COLO829 (cell line): ENCODE measurements at places on chromosomes 16 and 17.

DNA sequence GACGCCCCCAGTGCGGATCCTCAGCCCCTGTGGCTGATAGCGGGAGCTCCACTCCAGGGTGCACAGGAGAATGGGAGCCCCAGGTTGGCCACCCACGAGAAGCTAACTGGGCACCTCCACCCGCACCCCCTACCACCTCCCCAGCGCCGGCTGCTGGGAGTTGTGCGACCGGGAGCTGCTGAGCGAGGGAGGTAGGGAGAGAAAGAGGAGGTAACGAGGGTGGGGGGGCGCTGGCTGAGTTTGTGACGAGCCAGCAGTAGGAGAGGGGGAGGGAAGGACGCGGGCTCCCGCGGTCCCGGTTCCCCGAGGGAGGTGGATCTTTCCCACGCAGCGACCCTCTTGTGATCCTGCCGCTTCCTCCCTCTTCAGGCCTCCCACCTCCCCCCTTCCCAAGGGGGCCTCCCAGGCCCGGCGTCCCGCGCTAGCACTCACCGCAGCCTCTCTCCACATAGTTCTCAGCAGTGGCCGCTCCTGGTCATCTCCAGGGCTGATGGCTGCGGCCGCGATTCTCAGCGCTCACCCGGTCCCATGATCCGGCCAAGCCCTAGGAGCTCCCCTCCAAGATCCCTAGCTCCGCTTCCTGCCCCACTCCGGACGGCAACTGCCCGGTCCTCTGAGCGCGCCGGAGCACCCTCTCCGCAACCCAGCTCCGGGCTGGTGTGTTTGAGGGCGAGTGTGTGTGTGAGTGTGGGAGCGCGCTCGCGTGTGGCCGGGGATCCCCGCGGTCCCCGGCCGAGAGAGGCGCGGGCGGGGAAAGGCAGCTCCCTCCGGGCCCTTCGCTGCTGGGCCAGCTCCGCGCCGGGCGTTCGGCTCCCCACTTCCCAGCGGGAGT, at the start of gene GRIN2A:
Gene GRIN2A, minus strand, starts transcription at position 207 of the 832 bp plus-strand sequence. CDS start 2,017 bp downstream, outside the sequence.
- no peak for DNase-seq

- DNase-seq: no peak
Observed at GRCh38 chr17:48627623-48628521, 1.7 kb upstream of the HOXB9 start.

GRCh38 chr17:73341350-73342049, 29.7 kb upstream of the CDC42EP4 start:
- no peak for DNase-seq

- no peak for DNase-seq
Observed at GRCh38 chr17:153851-154250, 16.5 kb downstream of the SCGB1C2 start.

DNA sequence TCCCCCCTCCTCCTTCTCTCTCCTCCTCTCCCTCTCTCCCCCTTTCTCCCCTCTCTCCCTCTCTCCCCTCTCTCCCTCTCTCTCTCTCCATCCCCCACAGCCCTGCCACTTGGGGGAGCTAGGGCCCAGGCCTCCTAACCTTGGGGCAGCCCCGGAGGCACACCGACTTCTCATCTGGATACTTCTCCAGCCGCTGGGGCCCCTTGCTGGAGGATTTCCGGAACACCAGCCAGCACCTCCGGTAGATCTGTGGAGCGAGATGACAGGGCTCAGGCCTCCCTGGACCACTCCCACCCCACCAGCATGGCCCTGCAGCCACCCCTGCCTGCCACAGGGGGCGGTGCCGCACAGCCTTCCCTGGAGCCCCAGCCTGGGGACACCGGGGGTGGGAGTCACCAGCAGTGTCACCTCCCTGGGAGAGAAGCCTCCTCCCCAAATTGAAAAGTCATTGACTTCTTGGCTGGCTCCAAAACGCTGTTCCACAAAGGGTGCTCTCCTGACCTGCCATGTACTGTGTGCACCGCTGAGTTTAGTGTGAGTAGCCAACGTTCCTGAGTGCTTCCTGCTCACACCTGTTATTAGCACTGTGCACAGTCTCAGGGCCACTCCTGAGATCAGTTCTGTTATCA, 10.5 kb downstream of the DOK4 start:
- no peak for DNase-seq

DNA sequence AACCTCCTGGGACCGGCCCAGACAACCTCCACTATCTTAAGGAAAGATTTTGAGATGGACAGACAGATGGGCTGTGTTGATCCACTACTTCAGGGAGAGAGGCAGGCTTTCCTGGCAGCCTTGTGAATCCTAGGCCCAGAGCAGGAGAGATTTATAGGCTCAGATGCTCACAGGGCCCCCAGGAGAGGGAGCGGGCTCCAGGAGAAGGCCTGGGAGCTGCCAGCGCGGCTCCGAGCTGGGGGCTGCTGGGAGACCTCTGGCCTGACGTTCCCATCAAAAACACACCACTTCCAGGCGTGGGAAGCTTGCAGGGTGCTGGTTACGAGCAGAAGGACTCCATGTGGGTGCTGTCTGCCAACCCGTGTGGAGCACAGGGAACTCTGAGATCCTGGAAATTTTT, 53.2 kb downstream of the MYH11 start:
- DNase-seq: no peak

- no peak for DNase-seq
Observed at GRCh38 chr17:80287806-80288567, 27.3 kb downstream of the RNF213 start.

- DNase-seq: no peak
Observed at GRCh38 chr16:87416826-87417527, 24.8 kb downstream of the MAP1LC3B start.

GRCh38 chr16:68259007-68259825, 5.1 kb upstream of the SLC7A6 start:
- no peak for DNase-seq

- DNase-seq: no peak
Observed at GRCh38 chr16:88716201-88716600, 9.9 kb downstream of the CTU2 start.

DNA sequence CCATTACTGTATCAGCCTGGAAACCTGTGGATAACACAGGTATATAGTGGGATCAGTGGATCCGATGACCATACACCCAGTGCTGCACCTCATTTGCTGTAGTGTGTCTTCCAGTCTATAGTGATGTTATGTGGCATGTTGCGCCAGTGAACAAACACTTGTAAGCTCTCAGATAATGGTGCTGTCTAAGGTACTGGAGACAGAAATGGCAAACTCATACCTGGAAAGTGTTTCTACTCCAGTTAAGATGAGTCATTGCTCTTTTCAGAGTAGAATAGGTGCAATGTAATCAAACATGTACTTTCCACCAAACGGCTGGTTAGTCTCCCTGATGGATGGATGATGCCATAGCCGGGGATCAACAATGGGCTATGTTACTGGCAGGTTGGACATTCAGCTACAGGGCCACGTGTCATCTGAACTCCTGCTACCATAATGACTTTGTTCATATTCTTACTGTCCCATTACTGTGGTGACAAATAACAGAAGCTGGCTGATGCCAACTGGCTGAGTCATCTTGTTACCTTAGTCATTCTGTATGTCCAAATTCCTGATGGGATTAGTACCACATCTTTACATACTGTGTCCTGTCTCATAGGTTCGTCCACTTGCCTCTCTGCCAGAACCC, 6.3 kb downstream of the CCL11 start:
- DNase-seq: no peak

- no peak for DNase-seq
Observed at GRCh38 chr16:583815-584591, 5.9 kb upstream of the RAB40C start.

DNA sequence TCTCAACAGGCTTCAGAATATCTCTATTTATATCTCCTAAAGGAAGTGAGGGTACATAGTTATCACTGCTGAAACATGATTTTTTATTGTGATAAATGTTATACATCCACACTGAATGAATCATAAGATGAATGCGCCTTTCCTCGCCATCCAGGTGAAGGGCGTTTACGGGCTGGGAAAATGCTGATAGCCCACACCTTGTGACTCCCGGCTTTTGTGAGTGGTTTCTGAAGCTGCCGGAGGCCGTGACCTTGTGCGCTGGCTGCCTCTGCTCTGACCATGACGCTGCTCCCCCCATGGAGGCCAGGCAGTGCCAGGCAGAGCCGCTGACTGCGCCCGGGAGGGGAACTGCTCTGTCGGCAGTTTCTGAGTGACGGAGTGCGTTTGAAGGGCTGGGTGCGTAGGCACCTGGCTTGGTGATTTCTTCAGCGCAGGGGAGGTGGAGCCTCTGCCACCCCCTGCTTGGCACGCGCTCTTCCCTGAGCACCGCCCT, 97.2 kb downstream of the RAP1GAP2 start:
- no peak for DNase-seq

GRCh38 chr16:80971819-80972218, 34.9 kb downstream of the CMC2 start:
- DNase-seq: no peak
